ENCODE measurements at places on chromosomes 6 and 20.

- DNase-seq = no peak
These were observed 26.2 kb upstream of the MRPS18A start for GRCh38 chr6:43713643-43714310.

- no peak for DNase-seq
These were observed 12.2 kb upstream of the SLC17A2 start for GRCh38 chr6:25942561-25943147.

DNA sequence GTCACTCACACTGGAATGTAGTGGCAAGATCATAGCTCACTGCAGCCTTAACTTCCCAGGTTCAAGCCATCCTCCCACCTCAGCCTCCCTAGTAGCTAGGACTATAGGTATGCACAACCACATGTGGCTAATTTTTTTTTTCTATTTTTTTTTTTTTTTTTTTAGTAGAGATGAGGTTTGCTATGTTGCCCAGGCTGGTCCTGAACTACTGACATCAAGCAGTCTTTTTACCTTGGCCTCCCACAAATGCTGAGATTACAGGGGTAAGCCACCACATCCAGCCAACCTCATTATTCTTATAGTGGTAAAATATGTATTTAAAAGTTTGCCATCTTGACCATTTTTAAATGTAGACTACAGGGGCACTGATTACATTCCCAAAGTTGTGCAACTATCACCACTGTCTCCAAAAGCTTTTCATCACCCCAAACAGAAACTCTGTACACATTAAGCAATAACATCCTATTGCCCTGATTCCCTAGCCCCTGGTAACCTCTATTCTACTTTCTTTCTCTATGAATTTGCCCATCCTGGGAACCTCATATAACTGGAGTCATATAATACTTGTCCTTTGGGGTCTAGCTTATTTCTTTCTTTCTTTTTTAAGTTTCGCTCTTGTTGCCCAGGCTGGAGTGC, 268.0 kb upstream of the JARID2 start:
- no peak for DNase-seq

- no peak for DNase-seq
These were observed 81.3 kb downstream of the AFDN start for GRCh38 chr6:167907837-167908681.

DNA sequence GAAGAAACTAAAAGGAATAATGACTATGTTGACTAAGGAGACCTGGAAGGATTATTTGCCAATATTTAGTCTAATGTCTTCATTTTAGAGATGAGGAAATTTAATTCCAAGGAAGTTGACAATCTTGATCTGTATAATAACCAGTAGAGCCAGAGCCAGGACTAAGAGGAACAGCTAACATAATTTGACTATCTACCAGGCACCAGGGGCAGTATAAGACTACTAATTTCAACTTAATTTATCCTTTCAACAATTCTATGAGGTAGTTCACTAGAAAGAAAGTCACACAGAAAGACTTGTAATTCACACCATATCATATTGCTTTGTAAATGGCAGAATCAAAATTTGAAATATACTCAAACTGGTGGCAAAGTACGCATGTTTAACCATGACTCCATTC, 273.0 kb upstream of the STXBP5 start:
- DNase-seq = no peak

DNA sequence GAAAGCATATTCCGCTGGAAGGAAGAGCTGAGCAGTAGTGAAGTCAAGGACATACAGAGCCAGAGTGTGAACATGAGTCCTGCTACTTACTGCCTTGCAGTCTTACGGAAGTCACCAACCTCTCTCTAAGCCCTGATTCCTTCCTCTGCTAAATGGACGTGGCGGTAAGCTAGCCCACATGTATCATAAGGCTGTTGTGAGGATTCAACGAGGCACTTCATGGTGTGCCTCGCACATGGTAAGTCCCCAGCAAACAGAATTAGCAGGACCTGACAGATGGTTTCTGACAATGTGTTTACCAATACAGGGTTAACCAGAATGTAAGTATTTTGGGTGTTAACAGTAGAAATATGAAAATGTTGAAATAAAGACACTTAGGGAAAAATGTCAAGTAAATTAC, 93.2 kb downstream of the IRF4 start:
- no peak for DNase-seq

DNA sequence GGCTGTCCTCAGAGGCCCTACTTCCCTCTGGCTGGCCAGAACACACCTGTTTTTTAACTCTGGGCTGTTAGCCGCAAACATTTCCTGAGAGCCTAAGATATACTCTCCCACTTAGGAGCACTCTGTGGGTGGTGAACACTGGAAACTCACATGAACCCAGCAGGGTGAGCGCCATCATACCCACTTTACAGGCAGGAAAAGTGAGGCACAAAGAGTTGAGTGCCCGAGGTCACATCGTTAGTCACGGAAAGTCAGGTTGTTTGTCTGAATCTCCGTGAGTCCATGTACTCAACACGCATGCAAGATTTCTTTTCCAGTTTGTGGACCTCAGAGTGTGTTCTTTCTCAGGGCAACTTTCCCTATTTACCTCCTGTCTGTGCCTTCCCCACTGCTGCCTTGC, 1.9 kb downstream of the BAK1 start:
- no peak for DNase-seq

DNA sequence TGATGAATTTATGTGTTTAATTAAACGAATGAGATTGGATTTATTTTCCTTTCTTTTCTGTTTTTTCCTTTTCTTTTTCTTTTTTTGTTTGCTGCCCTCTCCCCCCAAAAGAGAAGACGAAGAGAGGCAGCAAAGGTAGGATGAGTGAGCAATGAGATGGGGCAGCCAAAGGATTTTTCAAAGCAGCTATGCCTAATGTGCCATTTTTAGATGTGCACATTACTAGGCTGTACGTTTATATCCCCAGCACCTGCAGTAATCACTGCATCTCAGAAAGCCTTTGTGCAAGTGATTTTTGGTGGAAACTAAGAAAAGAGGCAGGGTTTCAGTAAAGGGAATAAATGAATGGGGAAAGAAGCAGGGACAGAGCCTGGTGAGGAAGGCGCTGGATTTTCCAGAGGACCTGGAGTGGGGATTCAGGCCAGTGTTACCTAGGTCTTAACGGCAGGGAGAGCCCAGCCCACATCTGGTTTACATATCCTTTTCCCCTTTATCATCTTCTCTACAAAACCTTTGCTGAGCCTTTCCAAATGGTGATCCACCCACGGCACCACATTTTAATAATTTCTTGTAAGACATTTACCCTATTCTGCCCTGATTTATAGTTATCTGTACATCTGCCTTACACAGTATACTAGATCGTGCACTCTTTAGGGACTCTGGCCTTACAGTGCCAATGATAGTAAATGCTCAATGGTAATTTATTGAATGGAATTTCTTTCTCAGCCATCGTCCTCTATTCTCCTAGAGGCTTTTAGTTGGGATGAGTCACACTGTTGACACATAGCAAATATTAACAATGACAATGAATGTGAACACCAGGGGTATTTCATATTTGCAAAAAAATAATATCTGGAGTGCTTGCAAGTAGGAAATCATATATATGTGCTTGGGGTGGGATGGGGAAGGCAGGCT, 38.3 kb upstream of the ATXN1 start:
- DNase-seq = no peak

- DNase-seq = no peak
These were observed 10.4 kb downstream of the MRPL14 start for GRCh38 chr6:44116641-44117382.

- DNase-seq = no peak
These were observed 73.0 kb upstream of the BTBD3 start for GRCh38 chr20:11844691-11845090.

GRCh38 chr6:146896062-146896813, 297.5 kb downstream of the ADGB start:
- no peak for DNase-seq
